CD4-positive, alpha-beta T cell treated with Interleukin-21 for 1 hour (primary cell): ENCODE measurements at places on chromosomes 4 and X.
A peak's percentile ranks its signal among the peaks of the same experiment; 100 is the strongest.

GRCh38 chr4:5399124-5399523, 309.2 kb downstream of the EVC2 start:
- DNase-seq: no peak

DNA sequence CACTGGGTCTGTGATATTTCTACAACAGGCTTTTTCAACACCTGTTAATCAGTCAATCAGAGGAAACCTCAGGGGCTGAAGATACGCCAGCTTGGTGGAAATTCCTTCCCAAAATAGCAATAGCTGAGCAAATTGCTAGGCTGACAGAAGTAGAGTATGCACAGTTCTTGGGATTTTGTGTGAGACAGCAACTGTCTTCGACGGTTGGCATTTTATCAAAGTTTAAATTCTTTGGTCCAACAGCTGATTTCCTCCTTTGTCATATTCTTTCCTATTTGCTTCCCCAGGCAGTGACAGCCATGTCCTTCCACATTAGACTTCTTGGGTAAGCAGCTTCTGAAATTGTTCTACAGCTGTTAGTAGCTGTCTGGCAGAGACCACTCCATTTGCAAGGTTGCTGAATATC, 8.0 kb upstream of the PALLD start:
- no peak for DNase-seq

GRCh38 chr4:3202836-3203820, 45.8 kb upstream of the MSANTD1 start:
- DNase-seq: peak; percentile 41

- DNase-seq: peak; percentile 30
Observed at GRCh38 chr4:184237612-184238011, 19.9 kb upstream of the ENPP6 start.

DNA sequence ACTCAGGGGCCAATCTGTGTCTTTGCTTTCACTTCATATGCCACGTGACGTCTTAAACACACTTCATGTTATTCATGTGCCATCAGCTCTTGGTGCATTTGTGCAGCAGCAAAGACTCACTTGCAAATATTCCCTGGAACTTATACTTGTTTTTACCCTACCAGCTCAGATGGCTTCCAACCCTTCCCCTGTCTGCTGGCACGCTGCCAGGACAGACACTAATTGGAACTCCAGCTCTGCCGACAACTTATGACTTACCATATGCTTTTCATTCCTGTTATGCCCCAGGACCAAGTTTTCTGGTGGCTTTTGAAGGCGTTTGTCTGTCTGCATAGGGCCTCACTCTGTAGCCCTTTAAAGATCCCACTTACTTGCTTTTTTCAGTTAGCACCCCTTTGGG, 261.7 kb upstream of the GNPDA2 start:
- no peak for DNase-seq

GRCh38 chr4:174406383-174406782, 115.9 kb downstream of the HPGD start:
- no peak for DNase-seq

DNA sequence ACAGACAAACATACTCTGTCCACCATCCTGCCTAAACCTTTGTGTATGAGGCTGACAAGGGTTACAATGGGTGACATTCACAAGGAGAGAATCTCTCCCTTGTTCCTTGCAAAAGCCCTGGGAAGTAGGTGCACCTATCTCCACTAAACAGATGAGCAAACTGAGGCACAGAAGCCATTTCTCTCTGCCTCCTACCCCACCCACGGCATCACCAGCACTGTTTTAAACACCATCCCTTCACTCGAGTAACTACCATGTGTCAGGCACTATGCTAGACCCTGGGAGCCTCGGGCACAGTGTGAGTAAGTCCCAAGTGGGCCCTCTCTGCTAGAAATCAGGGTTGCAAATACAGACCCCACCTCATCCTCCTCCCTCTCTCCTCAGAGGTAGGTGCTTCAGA, 899 bp downstream of the LYAR start:
- DNase-seq: no peak

DNA sequence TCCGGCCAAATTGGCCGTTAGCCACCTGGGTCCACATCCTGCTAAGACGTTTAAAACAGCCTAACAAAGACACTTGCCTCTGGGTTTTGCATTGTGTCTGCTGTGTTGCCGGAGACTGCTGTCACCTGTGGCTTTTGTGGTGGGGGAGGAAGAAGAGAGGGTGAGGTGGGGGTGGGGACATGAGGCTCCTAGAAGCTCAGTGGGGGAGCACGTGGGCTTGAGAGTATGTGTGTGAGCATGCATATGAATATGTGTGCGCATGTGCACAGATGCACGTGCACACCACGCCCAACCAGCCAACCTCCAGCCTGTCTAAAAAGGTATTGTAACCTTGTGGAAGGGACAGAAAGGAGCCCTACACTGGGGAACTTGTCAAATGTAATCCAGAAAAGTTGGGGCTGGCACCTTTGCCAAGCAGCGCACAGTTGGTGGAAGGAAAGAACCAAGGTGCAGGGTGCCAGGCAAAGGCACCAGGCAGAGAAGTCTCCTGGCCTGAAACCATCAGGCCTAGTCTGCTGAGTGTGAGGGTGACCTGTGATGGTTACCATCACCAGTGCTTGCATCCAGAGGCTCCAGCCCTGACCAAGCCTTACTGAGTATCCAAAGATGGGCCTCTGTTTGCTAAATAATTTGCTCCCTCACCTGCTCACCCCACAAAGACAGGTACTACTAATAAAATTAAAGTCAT, 10.1 kb upstream of the SASH3 start:
- DNase-seq: peak; percentile 82

DNA sequence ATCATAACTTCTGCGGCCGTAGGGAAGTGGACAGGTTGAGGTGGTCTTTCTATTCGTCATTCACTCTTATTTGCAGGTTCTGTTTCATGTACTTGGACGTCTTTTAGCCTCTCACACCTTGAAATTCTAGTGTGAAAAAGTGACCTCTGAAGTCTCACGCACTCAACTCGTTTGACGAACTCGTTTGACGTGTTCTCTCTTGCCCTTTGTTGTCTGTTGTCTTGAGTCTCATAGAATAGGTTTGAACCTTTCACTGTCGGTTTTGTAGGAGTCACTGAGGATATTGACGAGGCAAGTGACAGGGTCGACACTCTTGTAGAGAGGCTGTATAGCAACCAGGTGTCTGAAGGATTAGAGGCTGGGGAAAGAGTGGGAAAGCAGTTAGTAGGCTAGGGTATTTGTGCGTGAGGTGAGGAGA, 1.1 kb upstream of the PGRMC2 start:
- DNase-seq: peak; percentile 51

- peak; percentile 15 for DNase-seq
Observed at GRCh38 chr4:142557239-142557801, 288.8 kb downstream of the INPP4B start.

DNA sequence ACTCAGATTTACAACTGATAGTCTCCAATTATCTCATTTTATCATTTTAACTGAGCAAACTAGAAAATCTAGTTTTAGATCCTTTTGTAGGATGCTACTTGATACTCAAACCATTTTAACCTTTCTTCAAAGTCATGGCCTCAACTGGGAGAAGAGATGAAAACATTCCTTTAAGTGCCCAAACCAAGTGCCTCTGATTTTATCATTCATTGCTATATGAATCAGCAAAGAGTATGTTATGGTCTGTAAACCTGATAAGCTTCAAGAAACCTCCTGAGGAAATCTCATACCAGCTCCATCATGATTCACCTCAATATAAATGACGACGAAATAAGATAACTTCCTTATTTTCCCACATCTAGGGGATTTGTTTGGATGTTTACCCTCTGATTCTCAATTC, 119.9 kb downstream of the FAM13A start:
- no peak for DNase-seq

DNA sequence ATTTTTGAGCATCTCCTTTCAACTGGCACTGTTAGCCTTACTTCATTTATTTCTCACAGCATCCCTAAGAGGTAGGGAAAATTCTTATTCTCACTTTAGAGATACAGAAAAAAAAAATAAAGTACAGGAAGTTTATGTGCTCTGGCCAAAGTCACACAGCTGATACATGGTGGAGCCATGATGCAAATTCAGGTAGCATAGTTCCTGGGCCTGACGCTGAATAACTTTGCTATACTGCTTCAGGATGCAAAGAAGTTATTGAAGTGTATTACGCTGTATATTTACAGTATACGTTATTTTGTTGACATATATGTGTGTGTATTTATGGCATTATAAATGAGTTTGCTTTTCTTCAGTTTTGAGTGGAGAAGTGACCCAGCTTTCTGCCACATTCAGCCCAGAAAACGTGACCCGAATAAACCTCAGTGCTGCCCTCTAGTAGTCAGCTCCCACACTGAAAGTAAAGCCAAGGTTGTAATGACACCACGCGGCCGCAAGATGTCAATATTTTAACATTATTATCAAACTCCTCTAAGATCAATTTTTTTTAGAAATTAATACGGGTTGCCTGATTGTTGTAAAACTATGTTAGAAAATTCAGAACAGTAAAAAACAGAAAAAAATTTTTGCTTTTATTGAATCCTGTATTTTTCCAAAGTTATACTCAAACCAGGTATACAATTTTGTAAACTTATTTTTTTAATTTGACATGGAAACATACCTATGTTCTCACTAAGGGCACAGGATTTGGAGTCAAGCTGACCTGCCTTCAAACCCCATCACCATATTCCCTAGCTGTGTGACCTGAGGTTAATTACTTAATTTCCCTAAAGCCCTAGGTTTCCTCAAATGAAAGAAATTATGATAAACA, 3.8 kb upstream of the GUCY2F start:
- DNase-seq: peak; percentile 70

- DNase-seq: no peak
Observed at GRCh38 chr4:22466581-22466980, 49.3 kb downstream of the ADGRA3 start.

DNA sequence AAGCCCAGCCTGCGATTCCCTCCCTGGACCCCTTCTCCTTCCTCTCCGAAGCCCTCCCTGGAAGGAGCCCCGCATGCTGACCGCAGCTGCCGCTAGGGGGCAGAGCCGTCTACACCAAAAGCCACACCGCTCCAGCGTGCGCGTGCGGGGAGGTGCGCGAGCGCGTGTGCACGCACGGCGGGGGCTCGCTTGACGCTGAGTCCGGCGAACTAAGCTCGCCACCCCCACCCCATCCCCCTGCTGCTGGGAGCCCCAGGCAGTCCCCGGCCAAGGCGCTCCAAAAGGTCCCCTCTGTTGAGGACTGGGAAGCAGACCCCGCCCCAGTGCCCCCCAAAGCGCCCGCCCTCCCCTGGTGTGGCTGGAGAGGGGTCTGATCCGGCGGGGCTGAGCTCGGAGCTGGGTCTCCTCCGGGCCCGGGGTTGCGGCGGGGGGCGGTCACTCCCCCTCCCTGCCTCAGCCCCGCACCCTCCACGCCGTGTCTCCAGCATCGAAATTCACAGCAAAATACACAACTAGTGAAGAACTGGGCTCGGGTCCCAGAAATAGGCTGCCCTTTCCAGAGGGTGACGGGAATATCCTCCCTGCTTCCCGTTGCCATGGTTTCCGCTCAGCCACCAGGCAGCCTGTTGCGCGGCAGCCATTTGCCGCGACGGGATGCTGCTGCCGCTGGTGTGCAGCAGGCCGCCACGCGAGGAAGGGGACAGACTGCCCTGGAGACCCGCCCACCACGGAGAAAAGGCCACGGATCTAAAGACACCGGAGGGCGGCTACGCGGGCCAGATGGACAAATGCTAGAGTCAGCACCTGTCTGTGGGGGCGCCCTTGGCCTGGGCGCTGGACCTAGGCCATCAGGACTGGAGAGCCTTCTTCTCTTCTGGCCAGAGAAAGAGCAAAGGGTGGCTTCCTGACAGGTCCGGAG, 11.2 kb upstream of the CCNQ start:
- DNase-seq: peak; percentile 76

GRCh38 chrX:70039758-70040157, 10.0 kb downstream of the AWAT2 start:
- no peak for DNase-seq

DNA sequence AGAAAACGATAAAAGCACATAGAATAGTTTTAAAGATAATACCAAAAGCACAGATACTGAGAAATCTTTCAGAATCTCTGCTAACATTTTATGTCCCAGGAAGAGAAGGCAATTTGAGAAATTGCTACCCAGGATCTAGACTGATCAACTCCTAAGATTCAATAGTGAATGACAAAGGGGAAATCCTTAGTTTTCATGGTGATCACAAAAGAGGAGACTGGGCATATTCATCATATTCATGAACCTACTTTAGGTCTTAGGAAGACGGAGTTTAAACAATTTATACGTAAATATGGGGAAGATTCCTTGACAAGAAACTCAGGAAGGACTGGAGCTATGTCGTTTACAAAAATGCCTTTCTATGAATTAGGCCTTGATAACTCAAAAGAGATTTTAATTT, 87.3 kb downstream of the SHISA3 start:
- no peak for DNase-seq

GRCh38 chr4:145231906-145232700, 51.7 kb upstream of the OTUD4 start:
- DNase-seq: no peak
